ENCODE measurements at places on chromosomes 2 and 18.

- peak; percentile 32 for DNase-seq
Measured at GRCh38 chr2:10355471-10356438, 53.1 kb downstream of the HPCAL1 start.

DNA sequence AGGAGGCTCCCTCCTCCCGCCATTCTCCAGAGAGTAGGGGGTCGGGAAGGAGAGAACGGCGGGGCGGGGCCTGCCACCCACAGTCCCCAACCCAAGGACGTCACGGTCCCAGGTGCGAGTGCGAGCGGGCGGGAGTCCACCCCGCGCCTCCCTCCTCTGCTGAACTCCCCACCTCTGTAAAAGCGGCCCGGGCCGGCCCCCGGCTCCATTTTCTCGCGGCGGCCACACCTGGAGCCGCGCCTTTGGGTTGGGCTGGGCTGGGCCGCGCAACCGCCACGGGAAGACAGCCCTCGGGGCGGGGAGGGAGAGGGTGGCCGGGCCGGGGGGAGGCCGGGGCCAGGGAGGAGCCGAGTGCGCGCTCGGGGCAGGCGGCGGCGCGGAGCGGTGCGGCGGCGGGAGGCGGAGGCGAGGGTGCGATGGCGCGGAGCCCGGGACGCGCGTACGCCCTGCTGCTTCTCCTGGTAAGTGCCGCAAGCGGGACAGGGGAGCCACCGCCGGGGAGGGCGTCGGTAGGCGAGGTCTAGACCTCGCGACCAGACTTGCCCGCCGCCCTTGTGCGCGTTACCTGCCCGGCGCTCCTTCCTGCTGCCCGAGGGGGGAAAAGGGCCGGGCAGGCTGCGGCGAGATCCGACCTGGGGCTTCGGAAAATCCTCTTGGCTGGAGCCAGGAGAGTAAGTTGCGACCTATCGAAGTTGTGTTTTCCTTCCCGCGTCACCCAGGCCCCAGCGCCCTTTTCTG, at the start of gene DSG2:
TSS of gene DSG2 (plus strand) at position 342 of the 738 bp plus-strand sequence. CDS start at position 417, 75 bp downstream.
- DNase-seq, result peak; percentile 11

GRCh38 chr2:85441864-85442263, 23.4 kb downstream of the SH2D6 start:
- no peak for DNase-seq

GRCh38 chr2:10035633-10036032, 7.7 kb upstream of the KLF11 start:
- DNase-seq, result no peak

GRCh38 chr2:188512456-188512855, 220.8 kb downstream of the GULP1 start:
- DNase-seq, result no peak
